ENCODE measurements at places on chromosomes 4 and X.

DNA sequence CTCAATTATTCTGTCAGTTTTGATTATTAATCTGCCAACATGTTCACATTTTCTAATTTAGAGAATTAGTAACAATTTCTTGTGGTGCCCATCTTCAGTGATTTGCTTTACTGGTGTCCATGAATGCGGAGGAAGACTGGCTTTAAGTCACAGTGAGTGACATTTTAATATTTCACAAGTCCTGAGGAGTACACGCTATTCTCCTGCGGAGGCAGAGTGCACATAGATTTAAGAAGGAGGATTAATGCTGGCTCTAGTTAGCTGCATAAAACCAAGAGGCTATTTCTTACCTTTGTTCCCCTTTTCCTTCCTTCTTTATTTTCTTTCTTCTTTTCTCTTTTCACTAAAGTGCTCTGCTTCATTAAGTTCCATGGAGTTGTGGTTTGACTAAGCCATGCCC, 495.2 kb upstream of the IGFBP7 start:
- DNase-seq, result no peak

DNA sequence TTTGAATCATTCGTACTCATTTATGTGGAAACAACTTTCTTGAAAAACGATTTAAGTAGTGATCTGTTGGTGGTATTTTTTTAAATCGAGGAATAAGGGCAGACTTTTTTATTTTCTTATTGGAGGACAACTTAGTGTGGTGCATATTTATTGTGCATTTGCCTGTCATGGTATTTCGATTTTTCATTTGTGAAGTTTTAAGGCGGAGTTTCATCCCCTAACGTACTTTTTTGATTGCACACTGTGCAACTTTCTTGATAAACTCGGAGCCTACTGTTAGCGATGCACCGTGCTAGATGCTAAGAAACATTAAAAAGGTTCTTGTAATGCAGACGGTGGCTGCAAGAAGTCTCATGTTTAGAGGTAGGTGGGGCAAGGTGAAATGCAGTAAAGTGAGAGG, 1.4 kb downstream of the ZFX start:
- DNase-seq, result no peak

- no peak for DNase-seq
Measured at GRCh38 chr4:128455480-128455879, 167.9 kb upstream of the PGRMC2 start.

GRCh38 chr4:158067646-158068045, 105.2 kb downstream of the GASK1B start:
- no peak for DNase-seq

GRCh38 chrX:153642051-153642654, 4.8 kb upstream of the DUSP9 start:
- DNase-seq, result no peak

- DNase-seq, result no peak
Measured at GRCh38 chrX:72001471-72001870, 90.8 kb downstream of the NHSL2 start.

- DNase-seq, result no peak
Measured at GRCh38 chr4:180054291-180054690, 2188.9 kb upstream of the TENM3 start.

DNA sequence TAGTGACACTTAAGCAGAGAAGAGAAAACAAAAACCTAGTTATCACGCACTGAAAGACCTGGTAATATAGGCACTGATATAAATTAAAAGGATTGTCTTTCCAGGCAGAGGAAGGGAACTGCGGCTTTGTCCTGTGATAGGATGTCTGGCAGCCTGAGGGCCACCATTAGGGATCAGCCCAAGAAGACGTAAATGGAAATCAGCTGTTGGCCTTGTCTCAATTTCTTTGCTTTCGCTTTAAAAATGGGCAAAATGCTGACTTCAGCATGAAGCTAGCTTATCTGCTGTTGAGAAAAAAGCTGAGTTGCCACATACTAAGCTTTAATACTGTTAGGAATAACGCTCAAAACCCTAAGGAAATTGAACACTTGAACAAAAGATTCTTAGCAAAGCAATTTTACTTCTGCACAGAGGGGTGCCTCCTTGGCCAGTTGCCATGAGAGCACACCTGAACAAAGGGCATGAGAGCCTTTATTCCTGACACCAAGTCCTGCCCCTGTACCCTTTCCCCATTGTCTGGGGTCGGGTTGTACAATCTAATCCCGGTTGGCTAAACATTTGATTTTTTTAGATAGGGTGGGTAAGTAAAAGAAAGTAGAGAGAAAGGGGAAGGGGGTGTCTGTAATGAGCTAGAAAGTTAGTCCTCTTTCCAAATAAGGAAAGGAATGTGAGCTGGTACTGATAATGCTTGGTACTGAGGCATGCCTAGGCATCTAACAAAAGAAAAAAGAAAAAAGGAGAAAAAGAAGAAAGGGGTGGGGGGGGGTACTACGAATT, 85.1 kb upstream of the UCP1 start:
- DNase-seq, result no peak

GRCh38 chr4:7487998-7488671, 53.4 kb upstream of the PSAPL1 start:
- DNase-seq, result no peak

- no peak for DNase-seq
Measured at GRCh38 chrX:38881066-38881465, 79.8 kb downstream of the MID1IP1 start.

- no peak for DNase-seq
Measured at GRCh38 chr4:54929459-54929858, 195.9 kb downstream of the KDR start.
